Mononuclear cell (primary cell): ENCODE measurements at places on chromosomes 16 and 17. TPM values are rescaled to one million over a fixed set of nuclear protein-coding genes. Genes with fewer than 3 reads are reported as not detected.

CDRT4 gene
- 1.3 TPM for total RNA-seq

IKZF3 gene
- 47.5 TPM for total RNA-seq

CCDC43 gene
- 28.4 TPM for total RNA-seq

TP53TG3 gene
- total RNA-seq: not detected

PRAC2 gene
- total RNA-seq: not detected

C17orf100 gene
- total RNA-seq: 0.63 TPM

AGRP gene
- total RNA-seq: not detected

MFAP4 gene
- not detected for total RNA-seq

ITGB4 gene
- total RNA-seq: 0.10 TPM

SLC9A5 gene
- 0.63 TPM for total RNA-seq

TEKT3 gene
- not detected for total RNA-seq

WFDC1 gene
- total RNA-seq: 0.10 TPM

SPATA22 gene
- not detected for total RNA-seq

COL1A1 gene
- 2.9 TPM for total RNA-seq

TBC1D26 gene
- 0.10 TPM for total RNA-seq

MYH1 gene
- not detected for total RNA-seq

CACNG3 gene
- total RNA-seq: under 0.01 TPM

TMEM204 gene
- total RNA-seq: 12.6 TPM

KIFC3 gene
- total RNA-seq: 5.8 TPM

UTS2R gene
- not detected for total RNA-seq

NTN1 gene
- 0.21 TPM for total RNA-seq

C17orf113 gene
- total RNA-seq: 0.21 TPM

PDILT gene
- not detected for total RNA-seq

CCL1 gene
- total RNA-seq: not detected

IGF2BP1 gene
- under 0.01 TPM for total RNA-seq

CHST5 gene
- total RNA-seq: under 0.01 TPM

CDH8 gene
- total RNA-seq: not detected

ZNF778 gene
- total RNA-seq: 34.2 TPM

RDM1 gene
- not detected for total RNA-seq

HOXB7 gene
- 0.10 TPM for total RNA-seq

KRT27 gene
- total RNA-seq: not detected

CYBC1 gene
- 32.4 TPM for total RNA-seq

SGCA gene
- not detected for total RNA-seq

KRTAP2-2 gene
- not detected for total RNA-seq

SMTNL2 gene
- not detected for total RNA-seq

CD300A gene
- 20.8 TPM for total RNA-seq

KRT12 gene
- total RNA-seq: not detected

LGALS9B gene
- total RNA-seq: 0.52 TPM

CAPNS2 gene
- total RNA-seq: not detected
